Right cardiac atrium (tissue), 5 donors: ENCODE measurements at places on chromosomes 4 and X. TPM values are rescaled to one million over a fixed set of nuclear protein-coding genes. Genes with fewer than 3 reads are reported as not detected.

DNA sequence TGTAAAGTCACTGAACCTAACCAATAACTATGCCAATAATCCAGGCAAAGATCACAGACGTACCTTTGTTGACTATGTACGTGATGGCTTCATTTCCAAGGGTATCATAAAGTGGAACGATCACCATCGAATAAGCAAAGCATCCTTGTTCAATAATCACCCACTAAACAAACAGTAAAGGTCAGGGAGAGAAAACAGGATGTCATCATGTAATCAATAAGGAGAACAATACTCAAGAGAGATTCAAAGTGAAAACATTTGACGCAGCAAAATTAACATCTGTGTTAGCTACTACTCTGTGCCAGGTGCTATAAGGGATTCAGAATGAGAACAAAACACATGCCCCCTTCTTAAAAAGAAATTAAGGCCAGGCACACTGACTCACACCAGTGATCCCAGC is 42.9 kb upstream of the CENPU start:
- no peak for DNase-seq

Gene MFAP3L
- 1.3 TPM for polyA plus RNA-seq

DNA sequence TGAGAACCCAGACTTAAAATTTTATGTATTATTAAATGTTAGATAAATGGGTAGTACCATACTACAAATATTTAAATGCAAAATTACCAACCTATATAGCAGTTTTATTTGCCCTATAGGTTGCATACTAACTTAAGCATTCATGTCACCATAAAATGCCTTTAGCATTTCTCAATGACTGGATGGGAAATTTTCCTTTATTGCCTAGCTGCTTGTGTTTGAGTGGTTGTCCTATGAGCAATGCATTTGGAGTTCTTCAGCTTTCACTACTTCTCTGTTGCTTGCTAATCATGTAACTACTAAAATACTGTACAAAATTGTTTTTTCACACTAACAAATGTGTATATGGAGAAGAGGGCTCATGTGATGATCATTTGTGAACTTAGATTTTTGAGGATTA is 44.2 kb upstream of the CEP135 start:
- no peak for DNase-seq

DNA sequence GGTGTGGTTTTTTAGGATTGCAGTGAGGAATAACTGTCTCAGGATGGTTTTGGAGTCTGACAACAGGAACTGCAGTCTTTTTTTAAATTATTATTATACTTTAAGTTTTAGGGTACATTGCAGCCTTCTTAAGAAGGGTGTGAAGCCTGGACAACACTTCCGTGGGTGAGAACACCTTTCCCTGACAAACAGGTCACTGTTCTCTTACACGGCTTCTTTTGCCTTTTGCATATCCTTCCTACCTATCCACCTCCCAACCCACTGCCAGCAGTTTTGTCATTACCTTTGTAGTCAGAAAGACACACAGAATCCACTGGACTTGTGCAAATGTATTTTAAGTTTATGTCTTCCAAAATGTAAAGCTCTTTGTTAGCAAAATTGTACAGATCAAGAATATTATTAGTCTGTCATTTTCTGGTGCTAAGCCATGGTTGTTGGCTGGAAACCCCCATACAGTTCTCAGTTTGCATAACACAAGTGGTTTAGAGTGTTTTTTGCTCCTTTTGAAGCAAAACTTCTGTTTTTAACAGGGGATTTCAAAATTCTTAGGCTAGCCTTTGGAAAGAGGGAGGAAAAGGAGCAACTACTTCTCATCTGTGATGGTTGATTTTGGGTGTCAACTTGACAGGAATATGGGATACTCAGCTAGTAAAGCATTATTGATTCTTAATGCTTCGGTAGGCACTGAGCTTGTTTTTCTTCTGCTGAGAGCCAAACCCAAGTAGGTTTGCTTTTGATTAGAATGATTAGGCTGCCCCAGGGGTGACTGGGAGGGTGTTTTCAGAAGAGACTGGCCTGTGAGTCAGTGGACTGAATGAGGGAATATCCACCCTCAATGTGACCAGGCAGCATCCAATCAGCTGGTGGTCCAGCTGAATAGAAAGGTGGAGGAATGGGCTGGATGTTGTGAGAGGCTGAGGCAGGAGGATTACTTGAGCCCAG is 29.4 kb upstream of the KLHL2 start:
- no peak for DNase-seq

Gene CLNK
- polyA plus RNA-seq, result not detected

GRCh38 chr4:2934077-2934812 is 29.0 kb downstream of the NOP14 start:
- peak; percentile 85 for DNase-seq

- no peak for DNase-seq
These were observed 19.5 kb upstream of the NFXL1 start for GRCh38 chr4:47933840-47934239.

- no peak for DNase-seq
These were observed 16.8 kb upstream of the DMP1 start for GRCh38 chr4:87633243-87633642.

Gene CYLC1
- not detected for polyA plus RNA-seq

- peak; percentile 35 for DNase-seq
These were observed 733.4 kb upstream of the INTU start for GRCh38 chr4:126899331-126899801.

DNA sequence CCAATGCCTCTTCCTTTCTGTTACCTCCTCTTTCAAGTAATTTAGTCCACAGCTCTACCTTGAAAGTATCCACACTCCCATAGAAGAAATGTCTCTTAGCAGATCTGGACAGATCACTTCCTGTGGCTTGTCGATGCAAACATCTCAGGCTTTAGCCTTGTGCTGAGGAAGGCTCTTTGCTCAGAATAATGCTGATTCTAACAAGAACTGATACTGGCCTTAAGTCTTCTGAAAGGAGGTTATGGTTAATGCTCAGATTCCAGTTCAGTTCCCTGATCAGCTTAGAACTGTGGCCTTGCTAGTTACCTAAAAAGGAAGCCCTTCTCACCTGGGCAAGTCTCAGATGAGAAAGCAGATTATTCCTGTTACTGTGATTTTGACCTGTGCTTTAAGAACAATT is 230.1 kb upstream of the FAT4 start:
- no peak for DNase-seq

Gene PRR32
- polyA plus RNA-seq, result 2.3 TPM

Gene HTR2C
- polyA plus RNA-seq, result not detected

DNA sequence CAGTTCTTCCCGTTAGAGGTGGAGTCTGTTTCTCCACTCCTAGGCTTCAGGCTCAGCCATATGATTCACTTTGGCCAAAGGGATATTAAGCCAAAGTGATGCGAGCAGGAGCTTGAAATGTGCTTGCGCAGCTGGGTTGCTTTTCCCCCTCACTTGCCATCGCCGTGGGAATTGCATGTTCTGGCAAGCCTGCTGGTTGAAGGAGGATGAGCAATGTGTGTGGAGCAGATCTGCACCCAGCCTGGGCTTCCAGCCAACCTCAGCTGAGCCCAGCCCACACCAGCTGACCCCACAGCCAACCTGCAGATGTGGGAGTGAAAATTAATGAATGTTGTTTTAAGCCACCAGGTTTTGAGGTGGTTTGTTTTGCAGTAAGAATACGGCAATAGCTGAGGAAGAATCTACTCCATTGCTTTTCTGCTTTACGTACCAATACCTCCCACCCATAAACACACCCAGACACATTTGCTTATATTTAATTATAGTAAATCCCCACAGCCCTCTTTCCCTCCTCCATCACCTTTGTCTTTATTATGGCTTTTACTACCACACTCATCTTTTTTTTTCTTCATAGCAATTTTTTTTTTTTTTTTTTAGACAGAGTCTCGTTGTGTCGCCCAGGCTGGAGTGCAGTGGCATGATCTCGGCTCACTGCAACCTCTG is 132.8 kb upstream of the FUNDC1 start:
- DNase-seq, result peak; percentile 56

GRCh38 chrX:102113367-102113766 is 12.1 kb upstream of the TCEAL2 start:
- no peak for DNase-seq

Gene ARX
- not detected for polyA plus RNA-seq

GRCh38 chr4:10783351-10783750 is 98.8 kb upstream of the CLNK start:
- DNase-seq, result no peak

GRCh38 chr4:36213977-36214376 is 30.3 kb downstream of the ARAP2 start:
- DNase-seq, result no peak

DNA sequence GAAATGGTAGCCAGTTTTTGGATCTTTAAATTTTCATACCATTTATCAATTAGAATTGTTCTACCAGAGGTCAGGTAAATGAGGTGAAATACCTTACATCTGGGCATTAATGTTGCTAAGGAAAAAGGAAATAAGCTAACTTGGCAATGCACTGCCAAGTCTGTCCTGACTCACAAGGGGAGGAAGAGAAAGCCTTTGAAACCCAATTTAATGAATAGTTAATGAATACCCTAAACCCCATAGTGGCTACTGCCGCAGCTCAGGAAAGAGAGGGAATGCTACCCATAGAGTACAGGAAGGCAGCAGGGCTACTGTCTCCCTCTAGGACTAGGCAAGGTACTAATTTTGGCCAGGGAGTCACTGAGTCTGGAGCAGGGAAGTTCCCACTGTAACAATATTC is 16.8 kb upstream of the DHX15 start:
- no peak for DNase-seq

Gene HS3ST1
- 0.97 TPM for polyA plus RNA-seq

Gene XG
- polyA plus RNA-seq, result 0.43 TPM

Gene SH2D1A
- 0.16 TPM for polyA plus RNA-seq

- DNase-seq, result no peak
These were observed 443.9 kb downstream of the KLHL4 start for GRCh38 chrX:87961471-87961870.

- no peak for DNase-seq
These were observed 31.9 kb downstream of the CBR4 start for GRCh38 chr4:168978001-168978700.
